ENCODE measurements at places on chromosomes 11 and 22.
A peak's percentile ranks its signal among the peaks of the same experiment; 100 is the strongest.

- DNase-seq, result no peak
These were observed 346.8 kb upstream of the NARS2 start for GRCh38 chr11:78921509-78921908.

- DNase-seq, result no peak
These were observed 23.6 kb upstream of the LMO2 start for GRCh38 chr11:33915526-33915925.

DNA sequence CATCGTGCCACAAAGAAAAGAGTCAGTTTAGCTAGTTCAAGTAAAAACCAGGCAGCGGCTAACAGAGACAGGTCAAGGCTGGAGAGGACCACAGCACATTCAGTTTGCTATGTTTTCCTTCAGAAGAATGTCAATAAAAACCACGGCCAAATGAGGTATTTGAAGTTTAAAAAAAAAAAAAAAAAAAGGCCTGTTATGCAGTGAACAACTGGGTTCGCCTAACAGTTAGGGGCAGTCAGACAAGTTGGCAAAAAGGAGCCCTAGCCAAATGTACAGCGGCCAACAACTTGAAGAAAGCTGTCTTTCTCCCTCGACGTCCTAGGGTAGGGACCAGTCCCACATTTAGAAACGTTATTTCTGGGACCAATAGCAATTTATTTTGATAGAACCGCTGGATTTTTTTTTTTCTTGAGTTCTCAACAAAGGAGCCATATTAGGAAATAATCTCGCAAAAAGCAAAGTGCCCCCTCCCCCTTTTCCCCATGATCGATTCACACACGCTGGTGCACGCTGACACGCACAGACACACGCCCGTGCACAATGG lies 237.8 kb downstream of the TTC28 start:
- DNase-seq, result peak; percentile 21

- DNase-seq, result no peak
These were observed 33.5 kb upstream of the OR10W1 start for GRCh38 chr11:58301576-58301975.

DNA sequence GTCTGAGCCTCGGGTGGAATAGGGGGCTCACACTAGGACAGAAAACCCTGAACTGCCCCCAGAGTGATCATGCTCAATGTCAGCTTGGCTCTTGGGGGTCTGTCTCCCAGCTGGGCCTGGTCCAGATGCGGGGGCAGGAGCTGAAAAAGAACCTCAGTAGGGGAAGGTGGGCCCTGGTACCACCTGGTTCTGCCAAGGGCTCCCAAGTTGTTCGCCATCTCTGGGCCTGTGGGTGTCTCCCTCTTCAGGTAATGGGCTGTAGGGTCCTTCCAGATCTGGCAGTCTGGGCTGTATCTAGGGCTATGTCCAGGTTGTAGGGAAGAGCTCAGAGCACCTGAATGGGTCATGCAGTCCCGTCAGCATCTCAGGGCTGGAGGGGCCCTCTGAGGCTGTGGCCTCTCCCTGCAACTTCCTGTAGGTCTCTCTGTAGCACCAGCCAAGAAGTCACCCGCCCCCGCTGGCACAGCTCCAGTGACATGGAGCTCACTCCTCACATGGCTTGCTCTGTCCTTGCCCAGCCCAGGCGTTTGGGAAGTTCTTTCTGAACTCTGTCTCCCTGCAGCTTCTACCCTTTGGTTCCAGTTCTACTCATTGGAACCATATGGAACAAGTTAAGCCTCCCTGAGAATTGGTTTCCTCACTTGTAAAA lies 33.0 kb upstream of the SOX10 start:
- DNase-seq, result peak; percentile 63

GRCh38 chr22:31305194-31305593 lies 12.9 kb upstream of the PIK3IP1 start:
- no peak for DNase-seq

GRCh38 chr22:40571887-40572286 lies 64.6 kb downstream of the MRTFA start:
- DNase-seq, result no peak

GRCh38 chr22:36143066-36143815 lies 17.3 kb downstream of the APOL3 start:
- DNase-seq, result no peak
